ENCODE measurements at places on chromosomes 5 and 9.

GRCh38 chr5:147956064-147956841, 49.9 kb upstream of the C5orf46 start:
- no peak for DNase-seq

DNA sequence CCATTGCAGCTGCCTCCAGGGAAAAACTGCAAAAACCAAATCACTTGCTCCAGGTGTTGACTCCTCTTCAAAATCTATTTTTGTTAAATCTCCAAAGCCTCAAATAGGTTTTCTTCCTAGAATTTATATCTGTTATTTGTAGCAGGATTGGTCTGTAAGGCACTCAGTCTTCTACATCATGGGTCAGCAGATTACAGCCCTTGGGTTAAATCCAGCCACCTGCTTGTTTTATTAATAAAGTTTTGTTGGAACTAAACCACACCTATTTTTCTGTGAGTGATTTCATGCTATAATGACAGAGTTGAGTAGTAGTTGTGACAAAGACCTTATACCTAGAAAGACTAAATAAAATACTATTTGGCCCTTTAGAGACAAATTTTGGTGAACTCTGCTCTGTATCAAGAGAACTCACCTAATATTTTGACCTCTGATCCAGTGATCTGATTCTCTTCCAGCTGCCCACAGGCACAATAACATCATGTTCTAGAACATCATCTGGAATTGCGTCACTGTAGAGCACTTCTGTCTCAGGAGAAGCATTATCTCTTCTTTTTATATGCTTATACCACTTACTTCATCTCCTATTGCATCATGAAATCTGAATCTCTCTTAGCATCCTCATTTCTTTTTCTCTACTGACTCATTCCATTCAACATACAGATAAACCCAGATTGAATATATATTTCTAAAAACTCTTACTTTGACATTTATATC, 130.1 kb downstream of the RPS23 start:
- DNase-seq: no peak

- DNase-seq: no peak
Measured at GRCh38 chr9:93731963-93732362, 155.6 kb downstream of the PHF2 start.

- DNase-seq: peak; percentile 33
Measured at GRCh38 chr5:132427281-132428146, 58.0 kb downstream of the SLC22A5 start.

DNA sequence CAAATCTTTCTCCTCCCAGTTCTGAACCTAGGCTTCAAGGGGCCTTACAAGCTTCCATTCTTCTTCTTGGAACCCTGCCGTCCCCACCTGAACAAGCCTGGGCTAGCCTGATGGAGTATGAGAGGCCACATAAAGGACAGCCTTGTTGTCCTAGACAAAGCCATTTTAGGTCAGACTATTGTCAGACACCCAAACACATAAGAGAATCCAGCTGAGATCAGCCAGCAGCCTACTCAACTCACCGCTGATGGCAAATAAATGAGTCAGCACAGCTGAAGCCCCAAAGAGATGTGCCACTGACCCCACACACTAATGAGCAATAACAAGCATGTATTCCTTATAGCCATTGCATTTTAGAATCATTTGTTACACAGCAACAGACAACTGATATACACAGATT, 33.8 kb downstream of the SVEP1 start:
- DNase-seq: no peak

- no peak for DNase-seq
Measured at GRCh38 chr5:16179936-16180788, 571 bp upstream of the MARCHF11 start.

- DNase-seq: no peak
Measured at GRCh38 chr9:115758441-115758840, 395.1 kb upstream of the PAPPA start.

DNA sequence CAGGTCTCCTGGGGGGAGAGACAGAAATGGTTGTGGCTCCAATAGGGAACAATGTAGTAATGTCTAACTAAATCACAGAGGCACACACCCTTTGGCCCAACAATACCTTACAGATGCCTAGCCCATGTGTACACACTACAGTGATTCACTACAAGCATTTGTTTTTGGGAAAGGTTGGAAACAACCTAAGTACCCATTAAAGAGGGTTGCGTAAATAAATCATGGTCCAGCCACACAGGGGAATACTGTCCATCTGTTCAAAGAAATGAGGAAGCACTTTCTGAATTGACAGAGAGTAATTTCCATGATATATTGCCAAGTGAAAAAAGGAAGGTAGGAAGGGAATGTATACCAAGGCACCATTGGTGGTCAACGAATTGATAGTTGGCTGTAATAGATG, 22.0 kb upstream of the GTF3C5 start:
- DNase-seq: no peak

DNA sequence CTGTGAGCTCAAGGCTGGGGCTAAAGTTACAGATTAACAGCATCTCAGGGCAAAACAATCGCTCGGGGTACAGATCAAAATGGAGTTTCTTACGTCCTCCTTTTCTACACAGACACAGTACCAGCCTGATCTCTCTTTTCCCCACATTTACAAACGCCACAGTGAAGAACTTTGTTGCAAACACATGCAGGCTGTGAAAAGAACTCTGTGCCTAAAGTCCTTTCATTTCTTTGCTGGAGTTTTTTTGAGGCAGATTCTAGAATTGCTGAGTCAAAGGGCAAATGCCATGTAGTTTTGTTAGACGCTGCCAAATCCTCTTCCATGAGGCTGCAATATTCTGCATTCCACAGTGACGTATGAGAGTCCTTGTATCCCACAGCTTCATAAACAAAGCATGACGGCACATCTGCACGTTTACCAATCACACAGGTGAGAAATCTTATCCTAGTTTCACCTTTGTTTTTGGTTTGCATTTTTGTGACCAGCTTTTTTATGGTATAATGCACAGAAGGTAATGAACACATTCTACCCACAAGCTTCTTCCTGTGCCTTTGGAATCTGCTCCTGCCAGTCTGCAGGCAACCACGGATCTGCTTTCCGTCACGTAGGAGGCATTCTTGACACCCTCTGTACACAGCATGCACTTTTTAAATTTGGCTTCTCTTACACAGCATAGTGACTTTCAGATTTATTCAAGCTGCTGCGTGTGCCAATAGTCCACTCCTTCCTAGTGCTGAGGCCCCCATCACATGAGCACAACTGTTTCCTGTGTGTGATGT, 44.6 kb upstream of the LPCAT1 start:
- DNase-seq: no peak

GRCh38 chr9:126556560-126557250, 57.0 kb upstream of the LMX1B start:
- DNase-seq: no peak

DNA sequence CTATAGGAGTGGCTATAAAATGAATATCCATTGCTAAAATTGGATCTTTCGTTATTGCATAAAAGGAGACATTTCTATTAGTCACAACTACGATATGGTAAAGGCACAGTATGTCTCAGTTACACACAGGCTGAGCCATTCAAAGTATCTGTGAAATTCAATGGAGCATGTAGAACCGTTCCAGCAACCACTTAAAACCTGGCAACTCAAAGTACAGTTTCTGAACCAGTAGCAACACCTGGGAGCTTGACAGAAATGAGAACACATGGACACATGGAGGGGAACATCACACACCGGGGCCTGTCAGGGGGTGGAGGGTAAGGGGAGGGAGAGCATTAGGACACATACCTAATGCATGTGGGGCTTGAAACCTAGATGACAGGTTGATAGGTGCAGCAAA, 15.4 kb downstream of the POC5 start:
- no peak for DNase-seq

DNA sequence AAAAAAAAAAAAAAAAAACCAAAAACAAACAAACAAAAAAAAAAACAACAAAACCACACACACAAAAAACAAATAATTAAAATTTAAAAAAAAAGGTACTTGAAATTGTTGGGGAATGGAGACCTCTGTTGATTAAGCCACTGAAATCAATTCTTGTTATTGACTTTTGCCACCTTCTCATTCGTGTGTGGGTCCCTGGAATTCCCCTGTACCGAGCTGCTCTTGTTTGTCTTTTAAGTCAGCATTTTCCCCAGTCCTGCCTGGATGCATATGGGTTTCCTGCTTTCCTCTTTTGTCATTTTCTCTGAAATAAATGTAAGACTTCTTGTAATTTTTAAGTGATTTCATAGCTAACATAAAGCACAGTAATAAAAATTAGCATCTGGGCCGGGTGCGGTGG, 45.5 kb downstream of the GPBP1 start:
- no peak for DNase-seq

- DNase-seq: no peak
Measured at GRCh38 chr5:71703941-71704340, 15.1 kb upstream of the CARTPT start.

DNA sequence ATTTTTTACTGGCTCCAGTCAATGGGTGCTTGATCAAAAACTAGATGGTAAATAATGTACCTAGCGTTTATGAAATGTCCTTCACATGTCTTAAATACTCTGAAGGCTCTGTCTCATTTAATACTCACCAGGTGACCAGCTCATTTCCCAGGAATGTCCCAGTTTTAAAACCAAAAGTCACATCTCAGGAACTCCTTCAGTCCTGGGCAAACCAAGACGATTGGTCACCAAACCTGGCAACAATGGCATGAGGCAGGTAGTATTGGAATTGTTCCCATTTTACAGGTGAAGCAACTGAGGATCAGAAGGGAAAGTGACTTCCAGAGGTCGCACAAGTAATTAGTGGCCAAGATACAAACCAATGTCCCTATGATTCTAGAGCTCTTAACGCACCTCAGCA, 27.7 kb downstream of the SMIM23 start:
- no peak for DNase-seq

GRCh38 chr9:91156451-91157234, 205.1 kb downstream of the AUH start:
- DNase-seq: no peak

GRCh38 chr5:68440245-68440644, 224.7 kb downstream of the PIK3R1 start:
- DNase-seq: no peak

- no peak for DNase-seq
Measured at GRCh38 chr5:63022403-63022802, 443.8 kb downstream of the LRRC70 start.

DNA sequence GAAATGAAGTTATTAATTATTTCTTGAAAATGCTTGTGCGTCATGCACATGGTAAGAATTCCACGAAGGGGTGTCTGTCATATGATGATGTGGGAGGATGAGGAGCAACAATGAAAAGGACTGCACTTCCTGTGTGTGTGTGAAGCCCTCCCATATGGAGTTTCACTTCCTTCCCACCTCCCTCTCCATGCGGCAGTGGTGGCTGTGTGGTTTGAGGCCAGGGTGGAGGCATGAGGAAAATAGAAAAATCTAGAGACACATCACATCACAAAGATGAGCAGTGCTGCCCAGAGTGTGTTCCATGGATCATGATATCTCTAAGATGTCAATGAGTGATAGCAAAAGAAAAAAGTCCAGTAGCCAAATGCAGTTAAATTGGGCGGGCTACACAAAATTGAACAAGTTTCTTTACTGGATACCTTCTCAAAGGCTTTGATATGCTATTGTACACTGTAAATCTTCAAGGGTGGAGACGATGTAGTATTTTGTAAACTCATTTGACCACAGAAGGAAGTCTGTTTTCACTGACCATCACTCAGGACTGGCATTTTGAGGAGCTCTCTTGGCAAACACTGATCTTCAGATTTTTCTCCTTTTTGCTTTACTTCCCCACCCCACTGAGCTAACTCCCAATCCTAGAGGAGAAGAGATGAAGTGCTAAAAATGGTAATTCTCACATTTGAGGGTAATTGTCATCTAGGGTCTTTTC, 55.7 kb upstream of the EQTN start:
- no peak for DNase-seq

DNA sequence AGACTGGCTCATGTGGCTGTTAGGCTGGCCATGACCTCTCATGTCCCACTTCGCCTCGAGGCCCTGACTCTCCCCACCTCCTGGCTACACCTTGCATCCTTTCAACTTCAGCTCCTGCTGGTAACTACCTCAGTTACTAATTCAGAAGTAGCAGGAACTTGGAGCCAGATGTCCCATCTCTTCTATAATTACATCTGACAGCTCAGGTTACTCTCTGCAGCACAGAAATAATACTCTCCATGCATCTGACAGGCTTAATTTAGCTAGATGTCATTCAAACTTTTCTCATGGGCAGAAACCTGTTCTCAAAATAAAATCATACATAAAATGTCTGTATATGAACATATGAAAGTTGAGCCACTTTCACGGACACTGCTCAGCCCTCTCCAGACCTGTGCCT, 92.2 kb upstream of the IL33 start:
- DNase-seq: no peak

- DNase-seq: no peak
Measured at GRCh38 chr9:129206905-129207304, 28.8 kb upstream of the IER5L start.

DNA sequence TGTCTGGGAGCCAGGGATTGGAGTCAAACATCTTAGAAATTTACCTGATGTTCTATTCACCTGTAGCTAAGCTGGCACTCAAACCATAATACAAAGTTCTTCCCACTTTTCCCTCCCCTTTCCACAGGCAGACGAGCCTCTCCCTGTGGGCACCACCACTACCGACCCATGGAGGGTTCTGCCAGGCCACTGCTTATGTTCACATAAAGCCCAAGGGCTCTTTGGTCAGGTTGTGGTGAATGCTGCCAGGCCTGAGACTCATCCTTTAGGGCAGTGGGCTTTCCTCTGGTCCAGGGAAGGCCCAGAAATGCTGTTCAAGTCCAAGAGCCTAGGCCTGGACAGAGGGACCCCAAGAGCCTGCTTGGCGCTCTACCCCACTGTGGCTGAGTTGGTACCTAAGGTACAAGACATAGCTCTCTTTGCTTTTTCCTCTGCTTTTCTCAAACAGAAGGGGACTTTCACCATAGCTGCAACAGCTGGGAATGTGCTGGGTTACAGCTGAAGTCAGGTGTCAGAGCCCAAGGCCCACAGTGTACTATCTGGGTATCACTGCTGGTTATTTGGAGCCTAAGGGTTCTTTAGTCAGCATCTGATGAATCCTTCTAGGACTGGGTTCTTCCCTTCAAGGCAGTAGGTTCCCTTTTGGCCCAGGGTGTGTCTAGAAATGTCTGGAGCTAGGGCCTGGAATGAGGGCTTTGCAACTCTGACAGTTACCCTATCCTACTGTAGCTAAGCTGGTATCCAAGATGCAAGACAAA, 620.1 kb downstream of the TLE1 start:
- DNase-seq: no peak

GRCh38 chr5:9428272-9428671, 117.6 kb downstream of the SEMA5A start:
- no peak for DNase-seq

- DNase-seq: peak; percentile 49
Measured at GRCh38 chr5:178116143-178116885, 3.0 kb downstream of the N4BP3 start.

Data from activated T-cell treated with anti-CD3 and anti-CD28 coated beads for 1 hour (primary cell).